ENCODE measurements at places on chromosomes 7 and 10.

DNA sequence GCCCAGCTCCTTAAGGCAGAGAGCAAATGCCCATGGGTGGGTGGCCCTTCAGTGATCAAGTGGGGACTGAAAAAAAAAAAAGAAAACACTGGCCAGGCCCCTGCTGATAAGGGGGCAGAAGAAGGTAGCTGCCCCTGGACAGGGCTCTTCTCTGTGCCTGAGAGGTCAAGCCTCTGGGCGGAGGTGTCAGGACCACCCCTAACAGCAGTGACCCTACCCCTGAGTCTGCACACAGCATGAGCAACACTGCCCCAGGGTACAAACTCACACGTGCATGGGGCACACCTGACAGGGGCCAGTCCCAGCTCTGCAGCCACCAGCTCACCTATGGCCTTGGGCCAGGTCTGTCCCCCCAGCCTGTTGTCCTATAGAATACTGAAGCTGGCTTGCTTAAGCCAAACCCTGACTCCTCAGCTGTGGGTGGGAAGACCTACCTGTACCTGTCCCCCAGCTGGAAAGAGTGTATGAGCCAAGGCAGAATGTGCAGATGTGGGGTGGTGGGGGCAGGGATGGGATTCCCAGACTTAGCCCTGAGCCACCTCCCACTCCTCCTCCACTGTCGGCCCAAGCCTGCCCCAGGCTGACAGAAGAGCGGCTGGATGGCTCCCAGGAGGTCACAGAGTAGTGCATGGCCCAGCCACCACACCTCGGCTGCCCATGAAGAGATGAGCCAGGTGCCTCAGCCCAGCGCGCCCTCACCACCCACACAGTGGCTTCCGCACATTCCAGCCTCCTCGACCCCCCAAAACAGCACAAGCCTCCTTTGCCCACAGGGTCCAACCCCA, 23.7 kb downstream of the KCNH2 start:
- no peak for DNase-seq

DNA sequence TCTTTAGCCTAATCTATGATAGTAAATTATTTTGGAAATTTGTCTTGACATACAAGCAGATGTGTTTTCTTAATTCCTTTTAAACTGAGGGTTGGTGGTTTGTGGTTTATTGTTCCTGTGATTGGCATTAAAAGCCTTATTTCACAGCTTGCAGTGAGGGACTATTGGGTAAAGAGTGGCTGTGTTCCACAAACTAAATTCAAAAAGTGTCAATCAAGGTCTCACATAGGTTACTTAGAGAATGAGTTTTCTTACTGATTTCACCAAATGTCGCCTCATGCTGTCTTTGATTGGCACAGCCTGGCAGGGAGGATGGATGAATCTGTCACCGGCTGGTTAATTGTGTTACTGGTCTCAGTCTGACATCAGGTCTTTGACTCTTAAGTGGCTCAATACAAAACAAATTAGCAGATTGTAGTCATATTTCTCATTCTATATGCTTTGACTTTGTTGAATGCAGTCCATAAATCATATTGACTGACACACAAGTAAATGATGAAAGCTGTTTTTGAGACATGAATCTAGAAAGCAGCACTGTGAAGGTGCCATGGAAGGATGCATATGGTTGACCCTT, 66.8 kb upstream of the CYP26C1 start:
- no peak for DNase-seq

DNA sequence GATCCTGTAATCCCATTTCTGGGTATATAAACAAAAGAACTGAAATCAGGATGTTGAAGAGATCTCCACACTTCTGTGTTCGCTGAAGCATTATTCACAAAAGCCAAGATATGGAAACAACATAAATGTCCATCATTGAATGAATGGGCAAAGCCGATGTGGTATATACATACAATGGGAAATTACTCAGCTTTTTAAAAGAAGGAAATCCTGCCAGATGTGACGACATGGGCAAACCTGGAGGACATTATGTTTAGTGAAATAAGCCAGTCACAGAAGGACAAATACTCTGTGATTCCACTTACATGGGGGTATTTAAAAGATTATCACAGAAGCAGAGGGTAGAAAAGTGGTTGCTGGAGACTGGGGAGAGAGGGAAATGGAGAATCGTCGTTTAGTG, 23.9 kb upstream of the FAM107B start:
- no peak for DNase-seq

- no peak for DNase-seq
These were observed 263.5 kb upstream of the FERD3L start for GRCh38 chr7:19408706-19409220.

DNA sequence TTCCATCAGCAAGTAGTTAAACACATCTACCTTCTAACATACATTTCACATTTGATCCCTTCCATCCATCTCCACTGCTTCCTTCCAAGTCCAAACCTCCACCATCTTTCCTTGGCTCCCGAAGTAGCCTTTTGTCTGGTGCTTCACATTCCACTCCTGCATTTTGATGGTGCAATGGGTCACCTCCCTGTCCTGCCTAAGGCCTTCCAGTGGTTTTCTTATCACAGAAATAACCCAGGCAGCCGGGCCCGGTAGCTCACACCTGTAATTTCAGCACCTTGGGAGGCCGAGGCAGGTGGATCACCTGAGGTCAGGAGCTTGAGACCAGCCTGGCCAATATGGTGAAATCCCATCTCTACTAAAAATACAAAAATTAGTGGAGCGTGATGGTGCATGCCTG, 44.5 kb downstream of the EMX2 start:
- DNase-seq = no peak

- DNase-seq = no peak
These were observed 70.5 kb upstream of the COL13A1 start for GRCh38 chr10:69731184-69731583.

DNA sequence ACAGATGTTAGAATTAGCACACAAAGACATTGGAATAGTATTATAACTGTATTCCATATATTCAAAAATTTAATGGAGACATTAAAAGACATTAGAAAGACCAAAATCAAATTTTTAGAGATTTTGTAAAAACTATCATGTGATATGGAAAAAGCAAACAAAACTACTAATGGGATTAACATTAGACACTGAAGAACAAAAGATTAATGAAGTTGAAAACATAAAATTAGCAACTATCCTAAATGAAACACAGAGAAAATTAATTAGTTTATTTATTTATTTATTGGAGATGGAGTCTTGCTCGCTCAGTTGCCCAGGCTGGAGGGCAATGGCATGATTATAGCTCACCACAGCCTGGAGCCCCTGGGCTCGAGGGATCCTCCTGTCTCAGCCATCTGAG, 158.8 kb downstream of the DOCK4 start:
- DNase-seq = no peak

- DNase-seq = no peak
These were observed 29.6 kb downstream of the MINPP1 start for GRCh38 chr10:87534173-87534858.

DNA sequence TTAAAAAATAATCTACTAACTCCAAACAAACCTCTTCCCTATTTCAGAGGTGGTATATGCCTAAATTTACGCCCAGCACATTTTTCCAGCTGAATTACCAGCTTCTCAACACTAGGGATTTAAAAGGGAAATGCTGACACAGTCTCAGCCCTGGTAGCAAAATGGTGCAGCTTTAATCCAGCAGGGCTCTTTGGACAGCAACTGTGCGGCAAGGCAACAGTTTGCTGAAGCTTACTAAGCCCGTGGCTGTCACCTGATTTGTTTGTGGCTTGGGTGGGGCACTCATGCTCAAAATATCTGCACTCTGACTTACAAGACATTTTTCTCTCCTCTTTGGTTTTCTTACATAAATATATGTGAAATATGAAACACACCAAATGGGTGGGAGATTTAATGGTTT, 206.7 kb downstream of the POU6F2 start:
- no peak for DNase-seq
